ENCODE measurements at places on chromosomes 2 and 18.
A peak's percentile ranks its signal among the peaks of the same experiment; 100 is the strongest.

- DNase-seq = no peak
These were observed 274.4 kb downstream of the LRRTM1 start for GRCh38 chr2:80030135-80030534.

- no peak for DNase-seq
These were observed 12.6 kb upstream of the FLACC1 start for GRCh38 chr2:201369775-201370174.

- DNase-seq = peak; percentile 90
These were observed 157.8 kb downstream of the BCL2 start for GRCh38 chr18:63161761-63162195.

DNA sequence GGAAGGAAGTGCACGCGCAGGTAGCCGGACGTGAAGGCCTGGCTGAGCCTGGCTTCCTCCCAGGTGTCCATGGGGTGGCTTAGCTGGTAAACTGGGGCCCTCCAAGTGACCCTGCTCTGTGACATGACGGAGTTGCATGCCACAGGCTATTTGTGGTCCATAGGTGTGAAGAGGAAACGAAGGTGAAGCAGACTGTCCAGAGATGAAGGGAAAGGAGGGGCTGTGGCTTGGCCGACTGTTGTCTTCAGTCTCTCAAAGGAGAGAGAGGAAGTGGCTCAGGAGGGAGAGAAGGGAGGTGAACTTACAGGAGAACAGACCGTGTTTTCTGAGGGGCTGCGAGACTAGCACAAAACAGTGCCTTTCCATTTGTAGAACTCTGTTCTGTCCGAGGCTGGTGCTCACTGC, 19.3 kb downstream of the INPP5D start:
- DNase-seq = no peak

DNA sequence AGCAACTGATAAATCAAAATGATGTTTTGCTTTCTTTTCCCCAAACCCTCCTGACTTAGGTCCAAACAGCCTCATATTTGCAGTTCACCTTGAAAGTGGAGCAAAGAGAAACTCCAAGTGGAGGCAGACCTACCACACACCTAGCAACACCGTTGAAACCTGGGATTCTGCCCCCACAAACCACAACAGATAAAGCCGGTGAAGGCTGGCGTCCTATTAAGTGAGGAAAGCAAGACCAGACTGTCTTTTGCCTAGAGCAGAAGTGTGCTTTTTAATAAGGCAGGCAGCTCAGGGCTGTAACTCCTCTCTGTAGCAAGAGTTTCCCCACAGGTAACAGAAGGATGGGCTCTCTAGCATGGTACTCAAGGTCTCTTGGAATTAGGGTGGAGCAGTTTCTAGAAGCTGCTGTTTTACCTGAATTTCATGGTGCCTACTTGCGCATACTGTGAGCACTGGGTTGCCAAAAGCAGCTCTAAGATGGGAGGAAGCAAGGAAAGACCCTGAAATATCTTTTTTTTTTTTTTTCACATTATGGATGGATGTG, 336.9 kb downstream of the BCL11A start:
- DNase-seq = no peak

- peak; percentile 49 for DNase-seq
These were observed 74.7 kb downstream of the HNRNPLL start for GRCh38 chr2:38528008-38528442.

DNA sequence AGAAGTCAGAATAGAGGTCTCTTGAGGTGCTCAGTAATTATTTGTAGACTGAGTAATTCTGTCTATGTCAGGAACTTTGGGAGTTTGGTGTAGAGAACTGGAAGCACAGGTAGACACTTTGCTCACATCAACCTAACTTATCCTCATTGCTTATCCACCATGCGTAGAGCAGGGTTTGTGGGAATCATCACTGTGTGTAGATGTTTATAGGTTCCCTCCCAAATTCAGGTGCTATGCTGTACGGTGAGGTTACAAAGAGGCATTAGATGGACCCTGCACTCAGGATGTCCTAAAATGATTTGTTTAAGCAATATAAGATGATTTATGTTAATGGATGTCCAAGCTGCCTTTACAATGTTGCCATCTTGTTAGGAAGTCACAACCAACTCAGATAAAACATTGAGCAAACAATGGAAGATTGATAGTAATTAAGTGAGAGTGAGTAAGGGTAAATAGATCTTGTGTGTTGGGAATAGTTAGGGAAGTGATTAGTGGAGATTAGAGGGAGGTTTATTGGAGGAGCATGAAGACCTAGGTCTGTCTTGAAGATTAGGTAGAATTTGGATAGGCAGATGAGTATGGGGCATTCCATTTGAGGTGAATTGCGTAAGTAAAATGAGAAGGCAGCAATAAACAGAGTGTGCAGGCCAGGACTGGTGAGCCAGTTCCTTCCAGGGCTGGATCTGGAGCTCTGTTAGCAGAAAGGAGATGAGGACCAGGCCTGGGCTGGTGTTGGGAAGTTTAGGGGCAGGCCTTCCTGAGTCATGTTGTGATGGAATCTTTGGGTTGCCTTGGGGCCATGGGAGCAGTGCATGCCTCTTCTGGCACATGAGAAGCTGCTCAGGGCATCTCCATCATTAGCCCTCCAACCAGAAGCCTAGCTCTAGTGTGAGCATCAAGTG, 12.1 kb downstream of the EPAS1 start:
- peak; percentile 69 for DNase-seq

DNA sequence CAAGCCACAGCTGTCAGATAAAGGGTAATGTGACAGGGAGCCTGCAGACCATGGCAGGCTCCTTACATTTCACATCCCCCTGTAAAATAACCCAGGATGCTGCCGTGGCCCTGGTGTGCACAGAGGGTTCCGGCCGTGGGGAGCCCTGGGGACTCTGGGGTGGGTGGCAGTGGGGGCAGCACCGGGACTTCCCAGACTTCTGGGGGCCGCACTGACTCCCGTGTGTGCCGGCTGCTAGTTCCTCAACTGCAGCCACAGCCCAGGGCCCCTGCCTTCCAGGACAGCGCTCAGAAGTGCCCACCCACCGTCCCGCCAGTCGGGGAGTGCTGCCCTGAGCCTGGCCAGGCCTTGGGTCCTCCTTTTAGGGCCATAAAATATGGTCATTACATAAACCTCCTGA, 56.5 kb downstream of the CIB4 start:
- DNase-seq = no peak

DNA sequence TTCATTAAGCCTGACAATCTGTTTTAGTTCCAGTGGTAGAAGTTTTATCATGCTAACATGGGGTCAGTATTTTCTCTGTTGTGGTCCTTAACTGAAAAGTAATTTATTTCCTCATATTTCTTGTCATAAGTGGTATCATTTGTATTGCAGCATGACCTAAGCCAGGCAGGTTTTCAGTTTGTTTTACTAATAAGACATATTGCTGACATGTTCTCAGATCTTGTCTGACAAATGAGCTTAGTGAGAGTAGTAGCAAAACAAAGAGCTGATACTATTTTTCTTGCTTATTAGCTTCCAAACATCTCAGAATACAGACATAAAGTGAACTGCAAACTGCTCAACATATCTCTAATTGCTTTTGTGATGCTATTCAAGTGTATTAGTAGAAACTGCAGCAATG, 293.6 kb downstream of the DSEL start:
- no peak for DNase-seq

DNA sequence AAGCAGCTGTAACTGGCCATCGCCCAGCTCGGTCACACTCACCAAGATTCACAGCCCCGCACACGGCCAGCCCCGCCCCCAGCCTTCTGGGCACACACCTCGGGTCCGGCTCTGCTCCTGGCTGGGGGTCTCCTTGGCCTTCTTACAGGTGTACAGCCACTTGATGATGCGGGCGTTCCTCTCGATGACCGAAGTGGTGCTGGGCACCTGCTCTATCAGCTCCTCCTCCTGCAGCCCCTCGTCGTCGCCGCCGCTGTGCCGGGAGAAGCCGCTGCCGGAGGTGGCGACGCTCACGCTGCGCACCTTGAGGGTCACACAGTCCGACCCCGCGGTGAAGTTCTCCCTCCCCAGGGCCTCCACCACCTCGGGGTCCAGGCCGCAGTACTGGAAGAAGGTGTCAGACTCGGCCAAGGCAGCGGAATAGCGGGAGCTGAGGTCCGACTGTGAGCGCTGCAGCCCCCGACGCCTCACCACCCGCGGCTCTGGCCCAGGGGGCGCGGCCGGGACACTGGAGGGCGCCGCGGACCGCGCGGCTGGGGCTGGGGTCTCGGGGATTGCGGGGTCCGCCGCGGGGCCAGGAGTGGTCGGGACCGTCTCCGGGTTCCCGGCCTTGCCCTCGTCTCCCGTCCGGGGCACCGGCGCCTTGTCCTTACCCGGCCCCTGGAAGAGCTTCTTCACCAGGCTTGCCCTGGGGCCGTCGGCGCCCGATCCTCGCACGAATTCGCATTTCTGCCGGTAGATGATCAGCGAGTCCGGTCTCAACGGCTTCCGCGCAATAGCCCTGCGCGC, 769 bp downstream of the FAM110C start:
- DNase-seq = no peak

DNA sequence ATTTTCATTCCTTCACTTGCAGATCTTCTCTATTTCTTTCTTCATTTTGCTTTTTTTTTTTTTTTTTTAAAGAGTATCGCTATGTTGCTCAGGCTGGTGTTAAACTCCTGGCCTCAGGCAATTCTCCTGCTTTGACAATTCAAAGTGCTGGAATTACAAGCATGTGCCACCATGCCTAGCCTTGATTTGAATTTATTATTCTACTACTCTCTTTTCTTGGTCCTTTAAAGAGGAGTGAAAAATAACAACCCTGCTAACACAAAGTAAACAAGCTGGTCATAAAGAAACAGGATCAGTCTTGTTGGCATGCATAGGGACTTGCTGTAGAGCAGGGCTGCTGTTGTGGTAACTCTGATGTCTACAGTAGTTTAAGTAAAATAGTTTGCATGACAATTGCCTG, 1615.3 kb upstream of the ZEB2 start:
- DNase-seq = no peak

- DNase-seq = no peak
These were observed 207.0 kb downstream of the ZNF407 start for GRCh38 chr18:74804677-74805076.

- DNase-seq = no peak
These were observed 146.4 kb downstream of the DAW1 start for GRCh38 chr2:228017784-228018183.

DNA sequence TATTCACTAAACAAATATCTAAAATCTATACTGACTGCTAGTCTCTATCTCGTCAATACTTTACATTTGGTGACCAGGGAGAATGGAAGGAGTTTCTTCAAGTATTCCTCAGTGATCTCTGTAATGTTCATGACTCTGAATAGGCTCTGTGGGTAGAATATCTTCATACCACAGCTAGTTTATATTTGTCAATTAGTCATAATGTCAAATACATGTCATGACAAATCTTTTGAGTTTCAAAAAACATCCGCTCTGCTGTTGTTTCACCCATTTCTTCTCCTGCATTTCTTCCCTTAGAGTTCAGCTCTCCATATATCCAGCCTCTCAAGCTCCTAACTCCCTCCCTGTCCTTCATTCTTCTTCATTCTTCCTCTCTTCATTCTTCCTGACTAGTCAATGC, 206.5 kb upstream of the FANCL start:
- peak; percentile 38 for DNase-seq

- no peak for DNase-seq
These were observed 12.7 kb downstream of the TRIP12 start for GRCh38 chr2:229909090-229909489.

DNA sequence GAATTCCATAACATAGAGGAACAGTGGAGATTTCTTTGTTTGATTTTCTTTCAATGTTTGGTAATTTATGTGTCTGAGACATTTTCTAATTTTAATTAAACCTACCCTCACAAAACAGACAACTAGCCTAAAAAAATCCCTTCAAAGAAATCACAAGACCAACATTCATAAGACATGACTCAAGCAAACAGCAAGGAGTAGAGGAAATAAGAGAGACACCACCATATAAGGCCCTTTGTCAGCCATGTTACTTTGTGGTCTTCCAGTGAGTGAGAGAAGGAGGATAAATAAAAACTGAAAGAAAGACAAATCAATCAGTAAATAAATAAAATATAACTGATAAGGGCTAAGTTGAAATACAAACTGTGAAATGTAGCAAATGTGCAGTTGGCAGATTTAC, 830.8 kb upstream of the SLC39A10 start:
- no peak for DNase-seq

- no peak for DNase-seq
These were observed 10.4 kb downstream of the IDH1 start for GRCh38 chr2:208244422-208244821.

- DNase-seq = no peak
These were observed 52.2 kb upstream of the CAB39 start for GRCh38 chr2:230660294-230661060.

DNA sequence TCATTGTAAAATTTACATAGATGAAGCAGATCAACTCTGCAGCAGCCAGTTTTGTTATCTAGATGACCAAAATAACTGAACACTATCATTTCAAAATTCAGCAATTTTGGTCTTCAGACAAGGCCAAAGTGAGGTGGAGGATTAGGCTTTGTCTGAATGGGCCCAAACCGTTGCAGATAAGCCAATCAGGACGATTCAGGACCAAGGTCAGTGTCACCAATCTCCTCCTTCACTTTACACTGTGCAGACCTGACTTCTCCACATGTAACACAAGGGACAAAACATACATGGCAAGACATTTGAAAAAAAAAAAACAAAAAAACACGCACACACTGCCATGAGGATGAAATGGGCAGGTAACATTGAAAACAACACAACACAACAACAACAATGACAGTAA, 211.2 kb downstream of the NAPG start:
- DNase-seq = no peak

GRCh38 chr18:23689031-23689615, at the start of gene LAMA3:
Gene LAMA3, plus strand, starts transcription at chr18:23689453. Its CDS starts 231 bp downstream, at chr18:23689684.
- DNase-seq = peak; percentile 56
